ENCODE measurements at places on chromosomes 16 and 17.

- DNase-seq, result no peak
Observed at GRCh38 chr17:51992864-51993416, 165.6 kb downstream of the CA10 start.

- DNase-seq, result peak; percentile 16
Observed at GRCh38 chr16:86294535-86295196, 215.7 kb upstream of the FOXF1 start.

DNA sequence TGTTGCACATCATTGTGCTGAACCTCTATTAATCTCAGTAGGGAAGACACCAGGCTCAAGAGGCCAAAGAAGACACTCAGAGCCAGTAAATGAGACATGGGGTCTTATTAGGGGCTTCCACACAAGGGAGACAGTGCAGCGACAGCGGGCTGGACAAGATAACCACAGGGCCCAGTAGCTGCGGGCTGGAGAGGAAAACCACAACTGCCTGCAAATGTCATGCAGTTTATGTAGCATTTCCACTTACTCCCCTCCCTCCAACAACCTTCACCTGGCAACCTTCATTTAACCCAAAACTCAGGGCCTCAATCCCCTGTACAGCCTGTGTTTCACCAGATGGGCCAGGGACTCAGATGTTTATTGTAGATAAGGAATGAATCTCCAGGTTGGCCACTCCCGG is 185.6 kb downstream of the UTP18 start:
- DNase-seq, result no peak

- no peak for DNase-seq
Observed at GRCh38 chr17:65519462-65519861, 42.0 kb downstream of the AXIN2 start.

DNA sequence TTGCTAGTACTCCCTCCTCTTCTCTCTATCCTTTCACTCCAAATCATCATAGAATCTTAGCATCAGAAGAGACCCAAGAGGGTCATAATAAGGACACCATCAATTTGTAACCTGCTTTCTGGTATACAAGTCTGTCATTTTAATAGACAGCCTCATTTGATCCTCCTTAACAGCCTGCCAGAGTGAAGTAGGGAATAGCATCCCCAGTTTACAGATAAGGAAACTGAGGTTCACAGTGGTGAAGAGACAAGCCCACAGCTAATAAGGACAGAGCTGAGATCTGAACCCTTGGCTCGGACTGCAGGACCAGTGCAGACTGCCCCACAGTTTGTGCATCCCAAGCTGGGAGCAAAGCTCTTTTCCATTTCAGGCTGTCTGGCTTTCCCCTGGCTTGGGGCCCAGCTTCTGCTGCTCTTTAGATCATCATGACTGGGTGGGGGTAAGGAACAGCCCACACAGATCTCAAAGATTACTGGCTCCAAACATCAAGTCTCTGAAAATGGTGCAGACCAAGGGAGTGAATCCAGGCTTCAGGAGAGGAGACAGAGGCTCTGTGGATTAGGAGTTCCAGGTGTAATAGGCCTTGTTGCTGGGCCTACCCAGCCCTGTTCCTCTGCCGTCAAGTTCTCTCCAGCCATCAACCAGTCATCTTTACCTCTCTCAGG is 10.3 kb upstream of the IGFBP4 start:
- no peak for DNase-seq

Measured in AG04449 (cell line).